Substantia nigra (tissue), 51 donors: ENCODE measurements at places on chromosomes 2 and 18.

- DNase-seq: no peak
Observed at GRCh38 chr2:206164261-206164862, 4.7 kb downstream of the EEF1B2 start.

DNA sequence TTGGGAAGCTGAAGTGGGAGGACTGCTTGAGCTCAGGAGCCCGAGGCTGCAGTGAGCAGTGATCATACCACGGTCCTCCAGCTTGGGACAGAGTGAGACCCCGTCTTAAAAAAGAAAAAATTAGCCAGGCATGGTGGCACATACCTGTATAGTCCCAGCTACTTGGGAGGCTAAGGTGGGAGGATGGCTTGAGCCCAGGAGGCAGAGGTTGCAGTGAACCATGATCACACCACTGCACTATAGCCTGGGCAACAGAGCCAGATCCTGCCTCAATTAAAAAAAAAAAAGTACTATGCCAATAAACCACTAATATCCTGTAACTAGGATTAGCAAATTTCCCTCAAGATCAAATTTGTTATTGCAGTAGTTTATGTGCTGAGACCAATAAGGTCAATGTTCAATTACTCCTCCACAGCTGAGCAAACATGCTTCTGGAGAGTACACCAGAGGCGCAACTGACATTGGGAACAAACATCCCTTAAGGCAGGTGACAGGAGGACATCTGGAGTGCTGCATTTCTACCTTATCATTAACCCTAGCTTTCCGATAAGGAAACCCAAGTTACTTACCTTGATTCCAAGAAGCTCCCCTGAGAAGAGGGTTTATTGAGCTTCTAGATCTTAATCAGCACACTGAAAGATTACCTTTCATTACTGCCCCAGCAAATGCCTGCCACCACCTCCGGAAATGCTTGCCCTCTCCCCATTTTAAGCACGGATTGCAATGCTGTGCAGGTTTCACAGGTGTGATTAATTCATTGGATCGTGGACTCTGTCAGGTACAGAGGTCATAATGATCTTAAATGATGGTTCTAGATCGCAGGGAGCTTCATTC, 26.2 kb downstream of the MGAT4A start:
- DNase-seq: no peak

DNA sequence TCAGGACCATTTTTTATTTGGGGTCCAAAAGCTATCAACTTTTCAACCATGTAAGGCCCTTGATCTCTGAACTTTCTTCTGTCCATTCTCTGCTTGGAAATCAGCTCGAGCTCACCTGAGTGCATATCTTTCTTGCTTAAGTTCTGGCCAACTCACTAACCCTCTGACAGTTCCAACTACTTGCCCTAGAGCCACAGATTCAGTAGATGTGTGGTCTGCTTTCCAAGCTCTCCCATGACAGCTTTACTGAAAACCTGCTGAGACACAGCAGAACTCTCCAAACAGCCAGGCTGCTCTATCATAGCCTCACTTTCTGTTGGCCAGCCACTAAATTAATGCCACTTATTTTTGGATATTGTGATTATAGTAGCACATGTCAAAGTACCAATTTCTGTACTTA, 21.2 kb upstream of the IKZF2 start:
- DNase-seq: no peak

GRCh38 chr2:226837787-226838603, 2.1 kb downstream of the RHBDD1 start:
- DNase-seq: no peak

DNA sequence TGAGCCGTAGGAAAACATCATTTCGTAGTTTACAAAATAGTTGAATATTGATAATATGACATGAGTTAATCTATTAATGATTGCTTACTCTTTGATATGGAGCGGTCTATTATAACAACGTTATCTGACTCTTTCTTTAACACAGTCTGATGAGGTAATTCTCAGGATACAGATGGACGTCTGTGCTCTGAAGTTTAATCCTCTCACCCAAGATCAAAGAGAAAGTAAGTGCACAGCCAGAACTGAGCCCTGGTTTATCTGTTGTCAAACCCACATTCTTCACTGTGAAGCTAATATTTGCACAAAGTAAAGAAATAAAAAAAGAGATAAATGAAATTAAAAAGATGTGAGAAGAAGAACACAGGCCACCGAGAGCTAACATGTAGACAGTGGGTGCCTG, 190.9 kb upstream of the COPS8 start:
- no peak for DNase-seq

GRCh38 chr2:195509551-195509950, 147.5 kb upstream of the SLC39A10 start:
- no peak for DNase-seq

DNA sequence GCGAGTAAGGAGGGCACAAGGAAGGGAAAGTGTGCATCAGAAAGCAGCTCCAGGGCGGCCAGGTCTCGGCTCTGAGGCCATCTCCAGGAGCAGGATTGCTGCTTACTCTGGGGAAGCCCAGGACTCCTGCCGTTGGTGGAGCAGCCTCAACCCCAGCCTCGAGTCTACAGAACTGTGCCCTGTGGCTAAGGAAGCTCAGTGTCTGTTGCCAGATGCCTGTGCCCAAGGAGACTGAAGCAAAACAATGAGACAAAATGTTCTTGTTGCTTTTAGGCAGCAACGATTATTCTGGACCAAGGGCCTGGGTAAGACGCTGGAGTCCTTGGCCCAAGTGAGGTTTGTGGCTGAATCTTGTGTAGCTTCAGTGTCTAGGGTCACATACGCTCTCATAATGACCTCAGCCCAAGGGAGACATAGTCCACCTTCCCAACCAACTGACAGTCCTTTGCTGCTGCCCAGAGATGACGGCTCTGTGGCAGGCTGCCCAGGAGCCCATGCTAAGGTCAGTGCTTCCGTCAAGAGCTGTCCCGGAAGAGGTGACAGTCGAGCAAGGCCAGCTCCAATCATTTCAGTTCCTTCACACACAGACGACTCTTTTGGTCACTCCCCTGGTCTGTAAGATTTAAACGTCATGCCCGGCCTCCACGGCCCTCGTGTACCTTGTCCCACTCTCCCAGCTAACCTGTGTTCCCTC, 223.8 kb downstream of the TTC32 start:
- no peak for DNase-seq
